ENCODE measurements at places on chromosomes 1 and 21.

GRCh38 chr21:36966821-36967768 is 626 bp upstream of the HLCS start:
- no peak for DNase-seq

- DNase-seq, result no peak
These were observed 18.2 kb downstream of the TNNT2 start for GRCh38 chr1:201359031-201359872.

GRCh38 chr1:41773842-41774241 is 144.9 kb downstream of the HIVEP3 start:
- no peak for DNase-seq

DNA sequence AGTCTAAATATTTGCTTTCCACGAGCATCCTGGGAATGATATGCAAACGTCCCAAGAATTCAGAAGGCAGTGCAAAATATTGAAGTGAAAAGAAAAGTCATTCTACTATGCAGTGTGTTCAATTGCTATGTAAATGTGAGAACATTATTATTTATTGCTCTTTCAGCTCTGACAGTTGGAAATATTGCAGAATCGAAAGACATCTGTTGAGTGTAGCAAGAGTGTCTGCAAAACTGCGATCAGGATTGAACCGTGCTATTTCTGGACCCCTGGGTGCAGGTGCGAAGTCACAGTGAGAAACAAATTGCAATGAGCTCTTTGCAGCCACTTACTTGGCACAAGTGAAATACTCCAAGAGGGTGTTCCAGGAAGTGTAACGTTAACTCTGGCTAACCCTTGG is 566.4 kb downstream of the AJAP1 start:
- no peak for DNase-seq

DNA sequence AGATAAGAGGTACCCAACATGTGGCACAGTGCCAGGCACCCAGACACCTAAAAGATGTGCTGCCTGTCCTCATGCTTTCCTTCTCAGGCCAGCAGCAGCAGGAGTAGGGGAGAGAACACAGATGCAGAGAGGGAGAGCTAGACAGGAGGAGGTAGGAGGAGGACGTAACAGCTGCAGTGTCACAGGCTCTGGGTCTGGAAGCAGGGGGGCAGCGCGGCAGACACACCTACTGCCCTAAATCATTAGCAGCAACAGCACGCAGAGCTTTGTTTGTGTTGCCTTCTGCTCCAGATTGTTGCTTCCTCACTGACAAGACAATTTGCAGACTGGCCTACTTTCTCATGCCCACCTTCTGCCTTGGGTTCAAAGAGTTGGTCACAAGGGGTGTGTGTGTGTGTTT is 196.7 kb upstream of the DAB1 start:
- DNase-seq, result no peak

DNA sequence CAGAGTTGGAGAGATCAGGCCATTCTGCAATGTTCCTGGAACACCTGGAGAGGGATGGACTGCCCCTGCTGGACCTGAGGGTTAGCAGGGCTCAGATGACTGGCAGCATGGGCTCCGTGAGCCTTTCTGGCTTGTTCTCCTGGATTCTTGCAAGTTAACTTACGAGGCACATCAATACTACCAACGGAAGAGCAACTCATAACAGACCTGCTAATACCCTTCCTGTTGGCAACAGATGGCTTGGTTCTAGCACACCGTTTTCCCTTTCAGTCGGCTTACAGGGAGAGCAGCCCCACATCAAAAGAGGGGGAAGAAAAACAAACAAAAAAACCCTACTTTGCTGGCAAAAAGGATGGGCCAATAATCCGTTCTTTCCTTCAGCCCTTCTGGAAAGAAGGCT is 47.9 kb downstream of the SLC66A1 start:
- DNase-seq, result no peak

- DNase-seq, result no peak
These were observed 126.7 kb downstream of the NR5A2 start for GRCh38 chr1:200154069-200154767.

GRCh38 chr1:43256675-43257570 is 12.9 kb upstream of the TMEM125 start:
- DNase-seq, result no peak

- no peak for DNase-seq
These were observed 10.9 kb upstream of the BARHL2 start for GRCh38 chr1:90727917-90728501.

- no peak for DNase-seq
These were observed 742.0 kb downstream of the KCNT2 start for GRCh38 chr1:195866091-195866780.

GRCh38 chr21:42505090-42505726 is 8.4 kb upstream of the SLC37A1 start:
- no peak for DNase-seq

- no peak for DNase-seq
These were observed 21.3 kb downstream of the DMBX1 start for GRCh38 chr1:46510998-46511365.

DNA sequence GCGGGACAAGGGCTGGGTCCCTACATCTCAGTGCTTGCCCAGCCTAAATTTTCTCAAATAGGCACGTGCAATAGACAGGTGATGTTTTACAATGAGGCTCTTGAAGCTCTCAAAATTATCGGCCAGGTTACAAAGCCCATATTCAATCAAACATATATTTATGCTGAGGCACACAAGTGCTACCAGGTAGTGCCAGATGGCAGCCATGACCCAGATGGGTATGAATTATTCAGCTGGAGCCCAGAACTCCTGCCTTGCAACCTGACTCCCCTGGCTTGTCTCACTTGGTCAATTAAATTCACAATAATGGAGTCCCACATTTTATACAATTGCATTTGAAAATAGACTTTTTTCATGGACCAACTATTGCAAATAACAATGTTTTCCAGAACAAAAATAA is 12.3 kb upstream of the ADAM30 start:
- no peak for DNase-seq

DNA sequence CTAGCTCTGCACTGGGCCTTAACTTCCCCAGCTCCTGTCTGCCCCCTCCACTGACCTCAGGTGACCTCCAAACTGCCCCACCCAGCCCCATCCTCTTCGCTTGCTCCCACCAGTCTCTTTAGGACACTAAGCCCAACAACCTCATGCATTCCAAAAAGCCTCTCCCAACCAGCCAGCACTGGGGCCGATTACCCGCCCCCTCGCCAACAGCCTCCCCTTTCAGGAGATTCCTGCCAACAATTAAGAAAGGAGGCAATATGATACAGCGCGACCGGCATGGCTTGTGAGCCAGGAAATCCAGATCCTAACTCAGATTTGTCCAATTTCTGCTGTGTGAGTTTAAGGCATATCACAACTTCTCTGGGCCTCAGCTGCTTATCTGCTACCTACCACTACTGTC is 14.7 kb downstream of the KANK4 start:
- no peak for DNase-seq

- DNase-seq, result no peak
These were observed 593.5 kb downstream of the KIF26B start for GRCh38 chr1:245748240-245748639.

GRCh38 chr21:41222247-41223068 is 54.5 kb downstream of the BACE2 start:
- DNase-seq, result no peak

GRCh38 chr1:40059960-40060750 is 19.6 kb downstream of the CAP1 start:
- DNase-seq, result no peak

- DNase-seq, result no peak
These were observed 136.6 kb downstream of the PLXNA2 start for GRCh38 chr1:208107425-208108212.

DNA sequence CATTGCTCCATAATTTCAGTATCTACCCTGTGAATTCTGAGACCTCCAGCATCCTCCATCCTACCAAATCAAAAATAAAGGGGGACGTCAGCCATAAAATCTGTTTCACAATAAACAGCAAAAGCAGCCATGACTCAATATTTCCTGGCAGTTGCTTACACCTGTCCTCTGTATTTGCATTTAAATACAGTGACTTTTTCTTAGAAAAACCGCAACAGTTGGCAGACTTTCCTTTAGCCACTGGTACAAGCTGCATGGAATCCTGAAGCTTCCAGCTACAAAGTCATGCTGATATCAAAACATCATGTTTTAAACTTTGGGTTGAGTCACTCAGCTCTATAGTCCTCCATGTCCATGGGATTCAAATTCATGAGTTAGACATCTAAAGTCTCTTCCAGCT is 278.0 kb upstream of the KAZN start:
- no peak for DNase-seq

- DNase-seq, result peak; percentile 8
These were observed 206.1 kb downstream of the KAZN start for GRCh38 chr1:14804626-14805025.

GRCh38 chr1:19923137-19923952 is at the start of gene PLA2G2E:
TSS of gene PLA2G2E (minus strand) at chr1:19923617. CDS start at chr1:19923559, 58 bp downstream.
- no peak for DNase-seq

DNA sequence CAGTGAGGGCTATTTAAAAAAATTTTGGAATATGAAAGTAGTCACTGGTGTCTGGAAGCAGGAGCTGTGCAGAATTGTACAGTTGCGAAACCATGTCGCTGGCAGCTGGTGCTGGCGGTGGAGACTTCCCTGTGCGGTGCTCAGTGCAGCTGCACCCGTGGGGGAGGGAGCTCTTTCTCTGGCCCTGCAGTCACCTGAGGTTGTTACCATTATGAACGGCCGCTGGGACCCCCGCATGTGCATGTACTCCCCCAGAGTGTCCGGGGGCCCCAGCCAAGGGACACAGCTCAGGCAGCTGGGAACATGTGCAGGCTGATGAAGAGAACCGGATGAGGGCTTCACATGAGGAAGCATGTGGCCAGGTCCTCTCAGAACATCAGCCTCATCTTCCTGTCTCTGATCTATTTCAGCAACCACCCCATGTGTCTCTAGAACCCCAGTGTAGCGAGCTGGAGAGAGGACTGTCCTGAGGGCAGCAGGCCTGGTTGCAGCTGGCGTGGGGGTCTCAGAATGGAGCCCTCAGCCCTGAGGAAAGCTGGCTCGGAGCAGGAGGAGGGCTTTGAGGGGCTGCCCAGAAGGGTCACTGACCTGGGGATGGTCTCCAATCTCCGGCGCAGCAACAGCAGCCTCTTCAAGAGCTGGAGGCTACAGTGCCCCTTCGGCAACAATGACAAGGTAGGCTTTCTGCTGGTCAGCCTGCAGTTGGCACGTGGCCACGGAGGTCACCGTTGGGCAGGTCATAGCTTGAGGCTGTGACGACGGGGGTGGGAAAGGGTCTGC is at the start of gene TRPM2:
TRPM2 (plus strand) TSS at position 431 of the 780 bp plus-strand sequence; CDS start at position 511, 80 bp downstream.
- DNase-seq, result no peak

- DNase-seq, result no peak
These were observed 10.0 kb upstream of the LRRC8D start for GRCh38 chr1:89810880-89811279.

- no peak for DNase-seq
These were observed 9.2 kb downstream of the HPCAL4 start for GRCh38 chr1:39681999-39682398.

DNA sequence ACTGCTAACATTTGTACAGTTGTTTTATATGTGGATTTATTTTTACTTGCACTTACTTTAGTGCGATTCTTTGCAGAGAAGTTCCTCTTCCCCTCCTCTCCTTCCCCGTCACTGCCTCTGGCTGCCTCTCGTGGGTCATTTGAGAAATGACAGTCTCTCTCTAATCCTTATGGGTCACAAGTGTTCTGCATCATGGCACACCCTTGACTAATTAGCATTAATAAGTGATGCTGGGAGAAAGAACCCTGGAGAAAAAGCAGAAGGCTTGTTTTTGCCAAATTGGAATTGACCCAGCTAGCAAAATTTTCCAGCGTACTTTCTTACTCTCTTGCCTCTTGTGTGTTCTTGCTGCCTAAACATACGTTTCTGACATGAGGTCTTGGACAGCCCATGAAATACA is 301.2 kb downstream of the DUSP10 start:
- peak; percentile 70 for DNase-seq

GRCh38 chr1:43432171-43432860 is 21.4 kb downstream of the HYI start:
- DNase-seq, result no peak

GRCh38 chr21:38171723-38172344 is 85.0 kb upstream of the KCNJ15 start:
- peak; percentile 72 for DNase-seq

DNA sequence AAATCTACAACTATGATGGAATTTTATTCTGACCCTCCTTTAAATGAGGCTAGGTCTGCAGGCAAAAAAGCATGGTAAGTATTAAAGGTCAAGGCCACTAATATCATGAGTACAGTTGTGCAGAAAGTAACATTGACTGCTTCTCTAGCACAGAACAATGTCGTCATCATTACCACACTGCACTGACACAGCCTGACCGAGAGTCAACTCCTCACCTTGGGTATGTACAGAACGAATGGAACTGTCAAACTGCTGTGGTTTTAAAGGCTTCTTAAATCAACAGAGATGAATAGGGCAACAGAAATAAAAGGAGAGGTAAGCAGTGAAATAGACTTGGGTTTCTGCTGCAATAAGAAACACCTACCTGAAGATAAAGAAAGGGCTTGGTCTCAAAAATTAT is 88.8 kb downstream of the TBX15 start:
- DNase-seq, result no peak

- no peak for DNase-seq
These were observed 59.8 kb downstream of the GLIS1 start for GRCh38 chr1:53678938-53679825.

GRCh38 chr1:23368562-23369334 is 888 bp downstream of the ZNF436 start:
- DNase-seq, result peak; percentile 86

GRCh38 chr21:45102391-45102932 is 28.1 kb downstream of the ADARB1 start:
- peak; percentile 56 for DNase-seq

- DNase-seq, result no peak
These were observed 30.0 kb upstream of the FGGY start for GRCh38 chr1:59266927-59267293.

DNA sequence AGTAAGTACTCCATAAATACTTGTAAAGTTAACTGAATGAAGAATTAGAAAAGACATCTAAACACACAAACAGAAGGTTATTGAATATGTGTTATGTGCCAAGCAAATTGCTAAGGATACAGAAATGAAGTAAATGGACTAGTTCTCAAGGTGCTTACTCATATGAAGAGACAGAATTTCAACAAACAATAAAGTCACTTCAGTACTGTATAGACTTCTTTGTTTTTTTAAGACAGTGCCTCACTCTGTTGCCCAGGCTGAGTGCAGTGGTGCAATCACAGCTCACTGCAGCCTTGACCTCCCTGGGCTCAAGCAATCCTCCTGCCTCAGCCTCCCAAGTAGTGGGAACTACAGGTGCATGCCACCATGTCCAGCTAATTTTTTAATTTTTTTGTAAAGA is 57.3 kb downstream of the SERBP1 start:
- DNase-seq, result no peak

- DNase-seq, result no peak
These were observed 47.1 kb downstream of the COL6A1 start for GRCh38 chr21:46028573-46029091.

GRCh38 chr1:89815611-89816010 is 5.2 kb upstream of the LRRC8D start:
- no peak for DNase-seq
